Activated naive CD4-positive, alpha-beta T cell treated with Interleukin-2 at 50 U/mL for 16 hours (primary cell): ENCODE measurements at places on chromosomes 3 and 15.

DNA sequence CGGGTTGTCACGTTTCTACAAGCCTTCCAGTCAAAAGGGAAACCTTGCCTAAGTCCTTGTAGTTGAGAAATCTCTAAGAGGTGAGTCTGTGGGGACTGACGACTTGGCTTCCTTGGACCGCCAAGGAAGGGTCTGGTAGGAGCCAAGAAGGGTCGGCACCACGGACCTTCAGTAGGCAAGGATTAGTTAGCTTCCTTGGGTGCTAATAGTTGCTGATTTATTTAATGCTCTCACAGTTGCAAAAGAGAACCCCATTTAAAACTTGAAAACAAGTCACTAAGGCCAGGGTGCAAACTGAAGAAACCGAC, 361 bp upstream of the LCMT2 start:
- DNase-seq = no peak

DNA sequence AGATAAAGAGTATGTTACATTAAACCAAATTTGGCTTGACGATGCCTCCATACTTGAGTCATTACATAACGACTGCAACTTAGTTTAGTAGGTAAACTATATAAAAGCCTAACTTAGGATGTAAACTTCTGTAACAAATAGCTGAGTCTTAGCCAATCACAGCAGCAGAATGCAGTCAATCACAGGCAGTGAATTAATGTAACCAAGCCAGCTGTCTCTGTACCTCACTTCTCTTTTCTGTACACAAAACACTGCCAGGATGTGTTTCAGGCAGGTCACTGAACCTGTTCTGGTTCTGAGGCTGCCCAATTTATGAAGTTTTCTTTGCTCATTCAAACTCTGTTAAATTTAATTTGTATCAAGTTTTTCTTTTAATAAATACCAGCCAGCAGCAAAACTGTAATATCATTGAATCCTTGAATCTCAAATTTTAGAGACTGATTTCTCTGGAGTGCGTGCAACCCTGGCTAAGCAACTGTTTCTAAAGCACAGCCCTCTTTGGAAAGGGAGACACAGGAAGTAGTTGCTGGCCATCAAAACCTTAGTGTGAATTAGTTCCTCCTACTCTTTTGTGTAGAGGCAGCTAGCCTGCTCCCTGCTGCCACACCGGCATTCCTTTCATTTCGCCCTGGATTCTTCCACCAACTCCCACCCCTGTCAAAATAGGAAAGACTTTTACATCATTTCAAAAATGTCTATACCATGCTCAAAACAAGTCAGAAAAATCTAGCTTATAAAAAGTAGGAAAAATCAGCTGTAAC, 15.2 kb downstream of the RFTN1 start:
- DNase-seq = no peak

DNA sequence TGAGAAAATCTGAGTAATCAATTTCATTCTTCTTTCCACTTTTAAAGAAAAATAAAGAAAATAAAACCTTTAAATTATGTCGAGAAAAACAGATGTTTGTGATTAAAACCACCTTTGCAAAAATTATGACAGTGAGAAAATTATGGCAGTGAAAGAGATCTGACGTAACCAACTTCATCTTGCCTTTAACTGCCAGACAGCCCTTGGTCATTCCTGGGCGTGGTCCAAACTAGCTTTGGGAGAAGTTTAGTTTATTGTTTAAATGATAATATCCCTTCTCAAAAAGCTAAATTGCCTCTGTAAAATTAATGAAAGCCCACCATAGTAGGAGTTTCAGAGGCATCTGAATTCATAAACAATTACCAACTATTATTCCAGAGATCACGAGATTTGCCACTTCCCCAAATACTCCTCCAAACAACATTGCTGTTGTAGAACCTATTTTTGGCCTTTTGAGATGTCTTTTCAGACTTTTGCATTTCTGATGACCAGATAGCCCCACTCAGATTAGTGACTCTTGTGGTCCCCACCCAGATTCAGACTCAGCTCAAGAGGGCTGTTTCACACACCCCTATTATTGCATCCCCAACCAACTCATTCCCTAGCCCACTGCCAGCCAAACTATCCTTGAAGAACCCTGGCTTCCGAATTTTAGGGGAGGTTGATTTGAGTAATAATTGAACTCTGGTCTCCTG, 664.4 kb upstream of the CBLB start:
- DNase-seq = no peak

GRCh38 chr3:52238761-52239701, at the start of gene TWF2:
Gene TWF2 (minus strand): TSS chr3:52239158. CDS start chr3:52239016, 142 bp downstream.
- peak; percentile 91 for DNase-seq

- DNase-seq = no peak
Measured at GRCh38 chr3:164577667-164578210, 500.6 kb downstream of the SI start.

- DNase-seq = no peak
Measured at GRCh38 chr3:69081583-69082262, 1.6 kb upstream of the UBA3 start.

DNA sequence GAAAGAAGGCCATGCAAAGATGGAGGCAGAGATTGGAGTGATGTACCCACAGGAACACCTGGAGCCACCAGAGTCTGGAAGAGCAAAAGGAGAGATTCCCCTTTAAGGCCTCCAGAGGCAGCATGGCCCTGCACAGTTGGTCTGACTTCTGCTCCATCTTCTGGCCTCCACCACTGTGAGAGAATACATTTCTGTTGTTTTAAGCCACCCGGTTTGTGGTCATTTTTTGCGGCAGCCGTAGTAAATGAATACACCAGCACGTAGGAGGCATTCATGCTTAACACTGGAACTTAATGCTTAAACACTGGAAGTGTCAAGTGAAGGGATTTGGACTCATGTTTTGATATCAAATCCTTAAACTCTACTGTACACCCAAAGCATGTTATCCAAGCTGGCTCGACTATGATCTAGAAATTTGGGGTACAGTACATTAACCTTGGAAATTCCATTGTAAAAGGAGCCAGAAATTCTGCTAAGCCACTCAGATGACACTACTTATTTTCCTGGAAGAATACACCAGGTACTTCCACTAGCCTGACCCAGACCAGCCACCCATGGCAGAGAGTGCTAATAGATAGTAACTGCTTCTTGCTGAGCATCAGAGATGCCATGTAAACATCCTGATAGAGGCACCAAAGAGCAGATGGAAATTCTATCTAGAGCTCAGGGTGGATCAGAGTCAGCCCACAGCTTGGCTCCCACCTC, 190.9 kb downstream of the ADAMTS9 start:
- no peak for DNase-seq
